Bronchial epithelial cell (primary cell): ENCODE measurements at places on chromosomes 5 and 9. TPM values are rescaled to one million over a fixed set of nuclear protein-coding genes. Genes with fewer than 3 reads are reported as not detected.

The ANKDD1B gene
- 1.3 and 1.9 TPM in 2 replicates for total RNA-seq

The RABGAP1 gene
- total RNA-seq, result 31.9 and 69.1 TPM in 2 replicates

The PCDHGC3 gene
- 9.5 and 17.4 TPM in 2 replicates for total RNA-seq

The TEX48 gene
- total RNA-seq, result not detected in 2 replicates

The LPAR1 gene
- 9.0 and 16.8 TPM in 2 replicates for total RNA-seq

The IL5 gene
- not detected in 2 replicates for total RNA-seq

DNA sequence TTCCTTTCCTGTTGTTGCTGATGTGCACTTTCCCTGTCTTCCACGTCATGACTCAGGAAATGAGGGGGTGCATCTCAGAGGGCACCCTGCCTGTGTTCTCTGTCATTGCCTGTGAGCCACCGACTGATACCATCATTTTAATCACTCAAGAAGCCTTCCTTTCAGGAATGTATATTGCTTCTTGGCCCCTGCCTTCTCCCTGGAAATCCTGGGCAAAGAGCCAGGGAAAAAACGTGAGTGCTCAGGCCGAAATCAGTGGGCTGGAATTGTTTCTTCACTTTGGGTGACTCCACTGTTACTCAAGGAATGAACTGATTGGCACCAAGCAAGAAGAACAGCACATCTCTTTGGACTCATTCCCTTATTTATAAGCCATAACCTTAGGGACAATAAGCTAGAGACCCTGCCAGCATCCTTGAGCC lies 126.1 kb downstream of the SNX18 start:
- DNase-seq, result peak; percentile 96

DNA sequence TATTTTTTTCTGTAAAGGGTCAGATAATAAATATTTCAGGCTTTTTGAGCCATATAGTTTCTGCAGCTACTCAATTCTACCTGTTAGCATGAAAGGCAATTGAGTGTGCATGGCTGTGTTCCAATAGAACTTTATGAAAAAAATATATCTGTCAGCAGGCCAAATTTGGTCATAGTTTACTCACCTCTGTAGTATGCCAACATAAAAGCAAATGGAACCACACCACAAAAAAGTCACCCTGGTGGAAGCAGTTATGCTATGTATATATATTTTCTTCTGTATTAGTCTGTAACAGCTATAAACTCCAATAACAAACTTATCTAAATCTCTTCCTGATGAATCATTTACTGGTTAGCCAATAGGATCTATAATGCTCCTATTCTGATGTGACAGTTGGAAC lies 3.4 kb downstream of the SLC38A9 start:
- peak; percentile 89 for DNase-seq

DNA sequence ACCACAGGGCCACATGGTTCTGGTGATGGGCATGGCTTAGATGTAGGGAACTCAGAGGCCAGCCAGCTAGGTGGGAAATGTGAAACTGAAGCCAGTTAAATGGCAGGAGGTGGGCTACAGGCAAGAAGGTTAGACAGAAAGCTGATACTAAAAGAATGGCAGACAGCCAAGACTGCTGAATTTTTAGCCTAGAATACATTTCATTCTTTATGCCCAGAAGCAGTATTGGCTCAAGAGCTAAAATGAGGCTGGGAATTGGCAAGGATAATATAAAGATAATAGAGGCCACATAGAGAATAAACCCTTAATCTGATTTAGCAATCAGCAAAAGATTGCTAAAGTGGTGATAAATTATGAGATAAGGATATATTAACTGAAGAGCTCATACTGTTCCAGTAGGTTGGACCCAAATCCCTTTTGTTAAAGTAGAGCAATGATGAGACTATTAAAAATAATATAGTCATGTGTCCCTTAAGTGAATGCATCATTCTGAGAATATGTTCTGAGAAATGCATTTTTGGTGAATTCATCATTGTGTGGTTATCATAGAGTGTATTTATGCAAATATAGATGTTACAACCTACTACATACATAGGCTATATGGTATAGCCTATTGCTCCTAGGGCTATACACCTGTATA lies 234.3 kb downstream of the CHSY3 start:
- peak; percentile 29 for DNase-seq

DNA sequence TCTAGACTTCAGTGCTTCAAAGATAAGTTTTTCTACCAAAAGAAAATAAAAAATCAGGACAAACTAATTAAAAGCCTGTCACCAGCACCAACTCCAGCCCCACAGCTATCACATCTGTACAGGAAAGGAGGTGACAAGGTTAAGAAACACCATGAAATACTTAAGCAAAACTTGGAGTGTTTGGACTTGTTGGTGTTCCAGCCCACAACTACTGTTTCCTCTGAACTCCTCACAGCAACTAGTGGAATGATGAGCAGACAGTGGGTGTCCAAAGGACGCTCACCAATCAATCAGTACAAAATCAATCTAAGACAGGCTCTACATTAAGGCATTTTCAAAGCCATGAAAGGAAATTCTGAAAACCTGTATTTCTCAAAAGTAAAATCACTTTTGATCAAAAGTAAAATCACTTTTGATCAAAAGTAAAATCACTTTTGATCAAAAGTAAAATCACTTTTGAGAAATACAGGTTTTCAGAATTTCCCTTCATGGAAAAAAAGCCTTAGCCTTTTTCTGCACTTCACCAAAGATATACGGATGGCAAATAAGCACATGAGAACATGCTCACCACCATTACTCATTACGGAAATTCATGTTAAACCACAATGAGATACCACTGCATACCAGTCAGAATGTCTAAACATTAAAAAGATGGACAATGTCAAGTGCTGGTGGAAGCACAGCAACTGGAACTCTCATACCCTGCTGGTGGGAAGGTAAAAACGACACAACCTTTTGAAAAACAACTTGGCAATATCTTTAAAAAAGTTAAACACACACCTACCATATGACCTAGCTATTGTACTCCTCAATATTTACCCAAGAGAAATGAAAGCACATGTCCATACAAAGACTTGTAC lies 79.7 kb downstream of the MED27 start:
- peak; percentile 94 for DNase-seq

DNA sequence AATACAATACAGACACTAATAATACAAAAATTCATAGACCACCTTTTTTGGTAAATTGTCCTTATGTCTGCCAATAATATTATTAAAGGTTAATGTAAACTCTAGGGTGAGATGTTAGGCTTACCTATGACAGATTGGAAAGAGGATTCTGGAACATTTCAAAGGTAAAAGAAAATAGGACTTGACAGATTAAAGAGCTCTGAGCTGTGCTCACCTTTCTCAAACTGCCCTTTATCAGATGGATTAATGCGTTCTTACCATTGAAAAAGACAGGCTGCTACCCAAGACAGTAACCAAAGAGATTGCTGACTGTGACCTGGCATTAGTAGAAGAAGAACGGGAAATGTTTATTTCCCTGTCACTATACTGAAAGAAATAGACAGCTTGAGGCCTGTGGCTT lies 156.1 kb upstream of the MRPS30 start:
- DNase-seq, result no peak

- DNase-seq, result peak; percentile 45
Observed at GRCh38 chr5:9316733-9317132, 229.1 kb downstream of the SEMA5A start.

DNA sequence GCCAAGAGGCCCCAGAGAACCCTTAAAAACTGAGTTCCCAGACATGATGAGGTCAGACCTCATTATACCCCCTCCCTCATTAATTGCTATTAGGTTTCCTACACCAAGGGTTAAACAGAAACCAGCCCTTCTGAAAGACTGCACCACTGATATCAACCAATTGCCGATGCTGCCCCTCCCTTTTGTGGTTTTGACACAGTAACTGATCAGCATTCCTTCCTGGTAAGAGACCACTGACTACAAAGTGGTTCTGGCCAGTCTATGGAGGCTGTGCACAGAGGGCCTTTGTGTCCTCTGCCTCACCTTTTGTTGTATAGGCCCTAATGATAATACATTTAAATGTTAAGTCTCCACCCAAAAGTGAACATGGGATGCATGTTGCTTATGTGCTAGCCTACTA lies 201.5 kb downstream of the FRMD3 start:
- DNase-seq, result no peak

- no peak for DNase-seq
Observed at GRCh38 chr9:112037281-112038016, 137.6 kb downstream of the SUSD1 start.

- DNase-seq, result no peak
Observed at GRCh38 chr9:126459126-126459525, 132.5 kb downstream of the MVB12B start.
